ENCODE measurements at places on chromosomes 6 and 20.

DNA sequence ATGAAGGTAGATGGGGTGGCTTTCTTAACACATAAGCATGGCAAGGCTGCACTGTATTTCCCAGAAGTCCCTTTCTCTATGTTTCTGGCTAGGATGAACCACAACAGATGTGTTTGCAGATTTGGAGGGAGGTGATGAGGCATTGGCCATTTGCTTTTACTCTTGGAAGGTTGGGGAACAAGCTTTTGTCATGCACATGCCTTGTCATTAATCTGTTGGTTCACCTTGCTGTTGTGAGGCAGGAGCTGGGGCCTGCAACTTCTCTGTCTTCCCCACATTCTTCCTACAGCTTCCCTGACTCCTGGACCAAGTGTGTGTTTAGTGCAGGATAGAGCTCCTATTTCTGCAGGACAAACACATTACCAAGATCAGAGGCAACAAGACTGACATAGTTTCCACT, 326.2 kb upstream of the SPTLC3 start:
- DNase-seq = no peak

GRCh38 chr6:146253691-146254090, 224.8 kb downstream of the GRM1 start:
- no peak for DNase-seq

DNA sequence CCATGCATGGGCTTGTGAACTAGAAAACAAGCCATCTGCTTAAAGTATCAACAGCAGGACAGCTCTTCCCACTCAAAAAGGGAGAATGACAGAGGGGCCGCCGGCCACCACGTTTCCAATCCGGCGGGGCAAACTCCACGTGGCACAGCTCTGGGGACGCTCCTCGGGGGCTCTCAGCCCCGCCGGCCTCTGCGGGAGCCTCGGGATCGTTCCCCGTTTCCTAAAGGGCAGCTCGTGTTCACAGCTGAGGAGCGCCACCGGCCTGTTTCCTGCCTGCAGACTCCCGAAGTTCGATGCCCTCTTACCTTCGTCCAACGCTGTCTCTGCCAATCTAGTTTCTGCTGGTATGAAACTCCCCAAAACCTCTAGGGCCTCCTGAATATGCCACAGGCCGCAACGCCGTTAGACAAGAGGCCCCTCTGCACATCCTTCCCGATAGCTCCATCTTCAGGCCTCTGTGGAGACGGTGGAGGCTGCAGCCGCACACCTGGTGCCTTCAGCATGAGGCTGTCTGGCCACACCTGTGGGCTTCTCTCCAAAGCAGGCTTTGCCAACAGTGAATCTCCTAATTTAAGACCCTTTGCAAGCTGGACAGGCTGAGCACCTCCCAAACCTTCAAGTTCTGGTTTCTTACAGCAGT, 46.5 kb downstream of the KCNQ2 start:
- no peak for DNase-seq

- peak; percentile 18 for DNase-seq
Observed at GRCh38 chr6:17600527-17601385, 654 bp downstream of the FAM8A1 start.

DNA sequence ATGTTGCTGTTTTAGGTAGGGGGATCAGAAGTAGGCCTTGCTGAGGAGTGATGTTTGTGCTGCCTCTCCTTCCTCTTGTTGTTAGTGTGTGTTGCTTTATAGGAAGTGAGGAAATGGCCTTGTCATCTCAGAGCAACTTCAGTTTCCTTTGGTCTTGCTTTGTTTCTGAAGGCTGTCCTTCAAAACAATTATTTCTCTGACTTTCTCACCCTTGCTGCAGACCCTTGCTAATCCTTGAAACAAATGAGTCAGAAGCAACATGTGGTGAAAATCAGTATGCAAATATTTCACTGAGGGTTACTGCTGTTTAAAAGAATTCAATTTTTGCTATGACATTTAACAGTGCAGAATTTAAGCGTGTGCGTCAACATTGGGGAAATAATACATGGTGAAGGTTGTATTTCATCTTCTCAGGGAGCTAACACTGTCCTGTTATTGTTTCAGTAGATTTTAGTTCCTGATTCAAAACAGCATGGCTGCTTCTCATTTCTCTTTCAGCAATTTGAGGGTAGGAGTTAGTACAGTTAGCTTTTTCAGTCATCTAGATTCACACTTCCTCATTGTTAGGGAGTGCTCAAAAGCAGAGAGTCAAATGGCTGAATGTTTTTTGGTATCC, 13.8 kb downstream of the RNF144B start:
- no peak for DNase-seq

DNA sequence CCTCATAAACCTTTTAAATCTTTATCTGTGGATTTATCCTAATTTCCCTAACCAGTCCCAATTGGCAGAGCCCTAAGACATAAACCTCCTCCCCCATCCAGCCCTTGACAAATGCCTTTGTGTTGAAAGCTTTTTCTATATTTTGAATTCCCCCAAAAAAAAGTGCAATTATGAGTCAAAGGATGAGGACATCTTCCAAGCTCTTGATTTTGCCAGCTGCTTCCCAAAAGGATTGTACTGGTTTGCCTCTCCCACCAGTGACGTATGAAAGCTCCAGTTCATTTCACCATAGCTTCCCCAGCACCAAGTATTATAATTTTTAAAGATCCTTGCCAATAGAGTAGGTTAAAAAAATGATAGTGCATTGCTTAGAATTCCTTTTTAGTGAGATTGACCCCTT, 38.9 kb downstream of the SIRPA start:
- no peak for DNase-seq

DNA sequence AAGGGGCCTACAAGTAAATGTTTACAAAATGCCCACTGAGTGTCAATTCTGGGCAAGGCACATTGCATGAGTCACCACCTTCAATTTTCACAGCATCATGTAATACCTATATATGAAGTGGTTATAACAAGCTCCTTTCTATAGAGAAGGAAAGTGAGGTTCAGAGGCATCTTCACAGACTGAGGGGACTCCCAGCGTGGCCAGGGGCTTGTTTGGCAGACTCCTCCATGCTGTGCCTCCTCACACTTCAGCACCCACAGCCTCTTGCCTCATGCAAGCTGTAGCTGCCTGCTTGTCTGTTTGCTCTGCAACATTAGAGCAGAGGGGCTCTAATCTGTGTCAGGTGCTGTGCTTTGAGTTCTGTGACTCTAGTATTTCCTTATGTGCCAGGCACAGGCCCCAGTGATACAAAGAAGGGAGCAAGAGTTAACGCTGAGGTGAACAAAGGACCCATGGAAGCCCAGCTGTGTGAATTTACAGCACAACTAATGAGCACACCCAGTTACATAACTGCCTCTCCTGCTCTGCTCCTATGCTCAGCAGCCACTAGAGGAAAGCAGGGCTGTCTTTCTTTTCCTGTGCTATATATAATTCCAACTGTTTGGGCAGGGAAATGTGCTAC, 72.3 kb downstream of the ZHX3 start:
- no peak for DNase-seq

- no peak for DNase-seq
Observed at GRCh38 chr6:111950661-111951496, 77.6 kb upstream of the FYN start.

- DNase-seq = no peak
Observed at GRCh38 chr20:3238616-3239025, 369 bp downstream of the SLC4A11 start.

GRCh38 chr6:82521369-82521768, 157.8 kb downstream of the TPBG start:
- DNase-seq = no peak

DNA sequence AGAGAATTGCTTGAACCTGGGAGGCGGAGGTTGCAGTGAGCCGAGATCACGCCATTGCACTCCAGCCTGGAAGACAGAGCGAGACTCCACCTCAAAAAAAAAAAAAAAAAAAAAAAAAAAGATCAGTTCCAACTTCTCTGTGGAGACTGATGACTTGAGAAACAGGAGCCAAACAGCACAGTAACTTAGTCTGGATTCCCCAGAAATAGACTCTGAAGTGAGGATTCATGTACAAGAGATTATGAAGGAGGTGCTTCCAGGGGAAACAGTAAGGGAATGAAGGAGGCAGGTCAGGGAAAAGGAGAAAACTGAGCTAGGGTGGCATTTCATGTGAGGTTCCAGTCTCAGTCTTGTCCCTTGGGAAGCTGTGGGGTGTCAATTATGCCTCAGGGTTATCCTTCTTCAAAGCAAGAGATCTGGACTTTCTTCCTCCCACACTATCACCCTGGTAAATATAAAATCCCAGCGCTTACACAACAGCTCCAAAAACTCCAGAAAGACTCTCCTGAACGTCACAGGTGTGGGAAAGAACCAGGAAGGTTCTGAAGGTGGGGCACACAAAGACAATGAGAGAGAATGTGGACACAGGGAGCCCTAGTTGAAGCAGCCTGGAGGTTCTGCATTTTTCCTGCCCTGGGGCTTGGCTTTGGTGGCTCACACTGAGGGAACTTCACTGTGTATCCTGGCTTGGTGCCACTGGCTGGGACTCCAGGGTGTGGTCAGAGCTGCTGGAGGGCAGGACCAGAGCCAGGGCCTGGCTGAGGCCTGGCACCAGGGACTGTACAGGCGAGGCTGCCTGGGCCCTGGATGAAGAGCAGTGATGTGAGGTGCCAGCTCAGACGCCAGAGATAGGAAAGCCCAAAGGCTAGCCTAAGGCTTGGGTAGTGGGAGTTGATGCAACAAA, 46.8 kb downstream of the PCNA start:
- no peak for DNase-seq

- no peak for DNase-seq
Observed at GRCh38 chr20:60013296-60014139, 55.3 kb downstream of the CDH26 start.

DNA sequence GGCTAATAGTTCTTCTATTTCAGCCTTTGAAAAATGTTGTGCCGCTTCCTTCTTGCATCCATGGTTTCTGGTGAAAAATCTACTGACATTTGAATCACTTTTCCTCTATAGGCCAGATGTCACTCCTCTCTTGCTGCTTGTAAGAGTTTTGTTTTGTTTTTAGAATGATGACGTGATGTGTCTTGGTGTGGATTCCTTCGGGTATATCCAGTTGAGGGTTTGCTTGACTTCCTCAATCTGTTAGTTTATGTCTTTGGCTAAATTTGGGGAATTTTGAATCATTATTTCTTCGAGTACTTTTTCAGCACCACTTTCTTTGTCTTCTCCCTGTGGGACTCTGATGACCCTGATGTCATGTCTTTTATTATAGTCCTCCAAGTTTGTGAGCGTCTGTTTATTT, 175.5 kb downstream of the MYLK4 start:
- no peak for DNase-seq

DNA sequence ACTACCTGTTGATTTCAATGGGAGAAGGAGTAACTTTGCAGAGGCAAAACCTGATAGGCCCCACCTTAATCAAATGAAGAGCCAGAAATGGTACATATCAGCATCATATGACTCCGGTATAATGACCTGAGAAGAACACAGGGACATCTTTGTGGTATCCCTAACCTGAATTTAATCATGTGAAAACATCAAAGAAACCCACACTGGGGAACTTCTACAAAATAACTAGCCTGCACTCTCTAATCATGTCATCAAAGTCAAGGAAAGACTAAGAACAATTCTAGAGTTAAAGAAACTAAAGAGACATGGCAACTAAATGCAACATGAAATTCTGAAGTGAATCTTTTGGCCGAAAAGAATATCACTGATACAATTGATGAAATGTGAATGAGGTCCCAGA, 34.9 kb downstream of the SLC17A4 start:
- no peak for DNase-seq

- DNase-seq = no peak
Observed at GRCh38 chr20:49405062-49405683, 77.3 kb downstream of the KCNB1 start.

DNA sequence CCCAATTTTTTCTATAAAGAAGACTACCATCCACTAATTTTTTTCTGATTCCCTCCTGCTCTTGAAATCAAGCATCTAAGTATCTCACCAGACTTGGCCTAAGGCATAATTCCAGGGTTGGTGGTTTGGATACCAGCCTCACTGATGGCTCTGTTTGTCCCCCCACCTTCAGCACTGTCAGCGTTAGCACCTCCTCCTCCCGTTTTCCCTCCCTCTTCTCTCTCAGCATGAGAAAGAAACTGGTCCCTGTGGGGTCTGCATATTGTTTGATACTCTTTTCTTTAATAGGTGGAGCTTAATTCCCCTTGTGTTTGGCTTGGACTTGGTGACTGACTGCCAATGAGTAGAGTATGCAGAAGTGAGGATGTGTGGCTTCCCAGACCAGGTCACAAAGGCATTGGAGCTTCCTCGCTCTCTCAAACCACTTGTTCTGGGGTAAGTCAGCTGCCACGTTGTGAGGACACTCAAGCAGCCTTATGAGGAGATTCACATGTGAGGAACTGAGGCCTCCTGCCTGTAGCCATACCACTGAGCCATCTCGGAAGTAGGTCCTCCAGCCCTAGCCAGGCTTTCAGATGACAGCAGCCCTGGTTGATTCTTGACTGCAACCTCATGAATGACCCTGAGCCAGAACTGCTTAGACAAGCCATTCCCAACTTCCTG, 65.2 kb downstream of the RIOK1 start:
- DNase-seq = no peak

GRCh38 chr6:170314983-170315382, 8.4 kb downstream of the FAM120B start:
- DNase-seq = no peak

DNA sequence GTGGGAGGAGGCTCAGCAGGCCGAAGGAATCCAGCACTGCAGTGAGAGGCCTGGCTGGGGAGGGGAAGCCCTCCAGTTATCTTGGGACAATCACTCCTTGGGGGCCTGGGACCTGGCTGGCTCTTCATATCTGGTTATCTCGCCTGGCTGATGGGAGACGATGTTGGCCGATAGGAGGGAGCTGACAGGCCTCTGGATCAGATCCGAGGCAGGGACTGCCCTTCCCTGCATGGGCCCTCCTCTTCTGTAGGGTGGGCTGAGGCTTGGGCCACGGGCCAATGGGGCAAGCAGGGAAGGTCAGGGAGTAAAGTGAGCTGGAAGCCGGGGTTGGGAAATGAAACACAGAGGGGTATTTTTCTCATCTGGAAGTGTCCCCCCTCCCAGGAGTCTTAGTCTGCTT, 25.2 kb downstream of the MANBAL start:
- DNase-seq = no peak

GRCh38 chr20:13685623-13686022, 46.9 kb upstream of the TASP1 start:
- DNase-seq = no peak

GRCh38 chr20:50717974-50718761, 13.2 kb upstream of the PARD6B start:
- DNase-seq = no peak

- no peak for DNase-seq
Observed at GRCh38 chr6:51865996-51866395, 221.4 kb downstream of the PKHD1 start.

DNA sequence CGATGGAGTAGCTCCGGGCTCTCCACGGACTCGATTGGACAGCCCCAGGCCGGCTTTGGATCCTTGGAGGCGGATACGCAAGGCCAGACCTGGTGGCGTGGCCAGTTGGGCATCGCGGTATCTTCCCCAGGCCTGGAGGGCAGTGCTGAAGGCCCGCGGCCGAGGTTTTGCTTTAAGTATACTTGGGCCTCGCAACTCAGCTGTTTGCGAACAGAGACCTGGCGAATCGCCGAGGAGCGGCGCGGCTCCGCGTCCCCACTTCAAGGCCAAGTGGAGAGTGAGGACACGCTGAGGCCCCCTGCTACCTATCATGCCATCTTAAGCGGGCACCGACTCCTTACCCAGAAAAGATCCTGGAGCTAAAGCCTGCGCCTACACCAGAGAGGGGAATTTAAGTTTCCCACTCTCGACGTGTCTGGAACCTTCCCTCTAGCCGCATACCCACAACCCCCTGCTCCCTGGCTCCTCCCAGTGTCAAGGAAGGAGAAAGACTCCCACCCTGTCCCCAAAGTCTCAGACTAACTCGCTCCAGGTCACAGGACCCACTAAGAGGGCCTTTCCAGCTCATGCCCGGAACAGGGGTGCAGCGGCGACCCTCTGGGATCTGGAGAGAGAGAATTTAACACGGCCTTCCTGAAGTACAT, 4.1 kb downstream of the LINC00237 start:
- DNase-seq = no peak

- no peak for DNase-seq
Observed at GRCh38 chr6:31792761-31793171, 2.8 kb downstream of the VARS1 start.

All from activated CD8-positive, alpha-beta memory T cell treated with anti-CD3 and anti-CD28 coated beads for 48 hours (primary cell).